ENCODE measurements at places on chromosomes 5 and 9. TPM values are rescaled to one million over a fixed set of nuclear protein-coding genes. Genes with fewer than 3 reads are reported as not detected.
A peak's percentile ranks its signal among the peaks of the same experiment; 100 is the strongest.

GRCh38 chr9:34086864-34087263 is 38.2 kb upstream of the UBAP2 start:
- H3K4me3 ChIP-seq, result no peak overlapping the region
- peaks cover 34% of the 10 kb centered on the region for H3K36me3 ChIP-seq
- H3K27ac ChIP-seq, result no peak overlapping the region
- no peak for DNase-seq

Gene C9orf152
- not detected for total RNA-seq

DNA sequence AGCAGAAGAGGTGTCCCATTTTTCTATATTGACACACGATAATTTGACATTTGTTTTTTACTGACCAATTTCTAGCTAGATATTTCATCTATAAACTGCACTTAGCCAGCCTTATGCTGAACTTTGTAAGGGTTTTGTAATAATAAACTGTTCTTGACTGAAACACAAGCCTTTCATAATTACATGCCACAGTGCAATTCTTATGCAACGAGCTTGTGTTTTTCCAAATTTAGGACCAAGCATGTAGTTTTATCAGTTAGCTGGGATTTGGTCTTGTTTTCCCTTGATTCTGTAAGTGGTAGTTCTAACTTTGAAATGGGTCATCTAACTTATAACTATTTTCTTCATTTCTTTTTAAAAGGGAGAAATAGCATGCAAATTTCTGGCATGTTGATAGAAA is 1.3 kb upstream of the LURAP1L start:
- H3K27ac ChIP-seq, result no peak overlapping the region
- H3K36me3 ChIP-seq, result no peaks in the 10 kb centered on the region
- DNase-seq, result no peak
- peaks cover 22% of the 10 kb centered on the region for H3K4me1 ChIP-seq

GRCh38 chr9:68730570-68731235 is 25.7 kb downstream of the PIP5K1B start:
- peaks cover 35% of the 10 kb centered on the region for H3K27me3 ChIP-seq
- no peak for DNase-seq
- H3K4me1 ChIP-seq, result no peaks in the 10 kb centered on the region
- no peaks in the 10 kb centered on the region for H3K36me3 ChIP-seq
- no peak overlapping the region for H3K27ac ChIP-seq
- no peak overlapping the region for H3K4me3 ChIP-seq

- H3K27me3 ChIP-seq, result no peaks in the 10 kb centered on the region
- peak overlapping the region; percentile 69 for H3K27ac ChIP-seq
- peaks cover 45% of the 10 kb centered on the region for H3K4me1 ChIP-seq
- H3K4me3 ChIP-seq, result peak overlapping the region; percentile 62
- no peaks in the 10 kb centered on the region for H3K36me3 ChIP-seq
Measured at GRCh38 chr9:129406278-129407225, 214.3 kb downstream of the C9orf50 start.

GRCh38 chr9:74630228-74630627 is 133.1 kb downstream of the RORB start:
- peaks cover 56% of the 10 kb centered on the region for H3K27me3 ChIP-seq
- H3K27ac ChIP-seq, result no peak overlapping the region
- no peaks in the 10 kb centered on the region for H3K4me1 ChIP-seq
- H3K4me3 ChIP-seq, result no peak overlapping the region
- DNase-seq, result no peak

Gene PRUNE2
- total RNA-seq, result 0.59 TPM

- no peaks in the 10 kb centered on the region for H3K36me3 ChIP-seq
- peak overlapping the region; percentile 44 for H3K27ac ChIP-seq
- DNase-seq, result peak; percentile 87
- no peaks in the 10 kb centered on the region for H3K27me3 ChIP-seq
- H3K4me1 ChIP-seq, result peaks cover 39% of the 10 kb centered on the region
Measured at GRCh38 chr9:97703437-97704344, 6.6 kb upstream of the XPA start.

- H3K36me3 ChIP-seq, result no peaks in the 10 kb centered on the region
- H3K4me1 ChIP-seq, result peaks cover 21% of the 10 kb centered on the region
- H3K4me3 ChIP-seq, result peak overlapping the region; percentile 20
- DNase-seq, result peak; percentile 59
- H3K27me3 ChIP-seq, result no peaks in the 10 kb centered on the region
- H3K27ac ChIP-seq, result no peak overlapping the region
Measured at GRCh38 chr5:337563-338130, 16.1 kb downstream of the AHRR start.

DNA sequence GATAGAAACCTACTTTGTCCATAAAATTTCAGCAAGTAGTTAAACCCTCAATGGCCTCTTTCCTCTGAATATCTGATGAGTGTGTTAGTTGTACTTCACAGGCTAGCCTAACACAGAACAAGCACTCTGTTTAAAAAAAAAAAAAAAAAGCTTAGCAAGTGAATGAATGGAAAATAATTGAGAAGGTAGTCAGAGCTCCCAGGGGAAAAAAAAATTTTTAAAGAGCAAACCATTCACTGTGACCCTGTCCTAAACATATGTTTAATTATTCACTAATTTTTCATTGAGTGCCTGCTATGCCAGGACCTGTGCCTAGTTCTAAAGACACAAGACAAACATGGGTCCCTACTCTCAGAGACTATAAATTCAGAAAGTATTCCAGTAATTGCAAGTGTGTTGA is 69.3 kb downstream of the SH3RF2 start:
- DNase-seq, result no peak
- no peak overlapping the region for H3K4me3 ChIP-seq
- H3K36me3 ChIP-seq, result peaks cover 4% of the 10 kb centered on the region
- no peak overlapping the region for H3K27ac ChIP-seq

Gene DDX31
- total RNA-seq, result 25.8 TPM

Gene KIF20A
- total RNA-seq, result 74.2 TPM

Gene FLT4
- total RNA-seq, result 0.17 TPM

All from HCT116 (cell line).